ENCODE measurements at places on chromosomes 5 and 9.
A peak's percentile ranks its signal among the peaks of the same experiment; 100 is the strongest.

GRCh38 chr5:112492291-112492690, 73.2 kb upstream of the EPB41L4A start:
- no peaks in the 10 kb centered on the region for H3K36me3 ChIP-seq
- peak; percentile 35 for DNase-seq
- no peaks in the 10 kb centered on the region for H3K4me1 ChIP-seq

DNA sequence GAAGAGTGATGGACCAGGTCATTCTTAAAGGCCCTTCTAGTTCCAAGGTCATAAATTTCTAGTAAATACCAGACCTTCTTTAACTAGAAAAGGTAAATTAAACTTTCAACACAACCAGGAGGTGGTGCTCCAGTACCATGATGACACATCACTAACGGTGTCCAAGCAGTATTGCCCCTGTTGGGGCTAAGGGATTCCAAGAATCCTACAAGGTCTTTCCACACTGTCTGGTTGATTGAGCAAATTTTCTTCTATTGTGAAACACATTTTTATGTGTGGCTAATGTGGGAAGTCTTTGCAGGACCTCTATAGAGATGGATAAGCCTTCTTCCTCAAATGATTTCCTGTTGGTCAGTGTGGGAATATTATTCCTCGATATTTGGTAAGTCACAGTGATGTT, 459.6 kb upstream of the PAPPA start:
- peaks cover 5% of the 10 kb centered on the region for H3K4me1 ChIP-seq
- H3K4me3 ChIP-seq: no peak overlapping the region
- H3K27ac ChIP-seq: no peak overlapping the region
- H3K27me3 ChIP-seq: no peaks in the 10 kb centered on the region

GRCh38 chr9:19935422-19935821, 146.6 kb upstream of the SLC24A2 start:
- no peaks in the 10 kb centered on the region for H3K4me1 ChIP-seq
- DNase-seq: no peak
- H3K4me3 ChIP-seq: no peak overlapping the region
- H3K27ac ChIP-seq: no peak overlapping the region

DNA sequence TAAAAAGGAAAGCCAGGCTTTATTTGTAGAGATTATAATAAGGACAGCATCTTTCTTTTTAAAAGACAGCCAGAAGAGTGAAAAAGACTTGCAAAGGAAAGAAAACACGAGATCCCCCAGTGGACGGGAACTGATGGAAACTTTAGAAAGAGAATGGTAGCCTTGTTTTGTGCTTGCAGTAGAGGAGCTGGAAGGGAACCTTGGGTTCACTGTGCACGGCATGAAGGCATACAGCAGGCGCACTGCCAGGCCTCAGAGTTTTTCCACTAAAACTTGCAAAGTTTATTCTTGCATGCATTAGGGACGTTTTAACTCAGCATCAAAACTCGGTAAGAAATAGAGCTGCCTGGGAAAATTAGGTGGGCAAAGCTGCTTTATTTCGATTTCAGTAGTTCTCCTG, 248.6 kb downstream of the IRX1 start:
- no peak overlapping the region for H3K27ac ChIP-seq
- DNase-seq: no peak
- no peaks in the 10 kb centered on the region for H3K27me3 ChIP-seq
- H3K4me1 ChIP-seq: no peaks in the 10 kb centered on the region
- no peak overlapping the region for H3K4me3 ChIP-seq

DNA sequence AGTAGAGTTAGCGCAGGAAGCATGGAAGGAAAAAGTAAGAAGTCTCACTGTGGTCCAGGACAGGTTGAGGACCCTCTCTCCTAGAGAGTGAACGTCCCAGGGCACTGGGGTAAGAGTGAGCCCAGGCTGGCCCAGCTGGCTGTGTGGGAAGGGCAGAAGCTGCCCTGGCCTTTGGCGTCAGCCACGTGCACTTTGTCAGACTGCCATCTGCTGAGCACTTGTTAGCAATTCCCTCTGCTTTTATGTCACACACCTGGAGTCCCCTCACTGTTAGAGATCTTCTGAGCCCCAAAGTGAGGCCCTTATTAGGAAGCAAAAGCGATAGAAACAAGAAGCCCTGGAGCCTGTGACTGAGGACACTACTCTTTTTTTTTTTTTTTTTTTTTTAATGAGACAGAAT, 79.1 kb downstream of the UGCG start:
- no peak overlapping the region for H3K27ac ChIP-seq
- H3K4me3 ChIP-seq: no peak overlapping the region
- peak; percentile 78 for DNase-seq
- no peaks in the 10 kb centered on the region for H3K27me3 ChIP-seq

GRCh38 chr9:134222018-134222573, 57.7 kb upstream of the RNU6ATAC start:
- H3K27me3 ChIP-seq: no peaks in the 10 kb centered on the region
- H3K4me1 ChIP-seq: no peaks in the 10 kb centered on the region
- H3K27ac ChIP-seq: no peak overlapping the region
- no peaks in the 10 kb centered on the region for H3K36me3 ChIP-seq
- no peak overlapping the region for H3K4me3 ChIP-seq

GRCh38 chr9:121744002-121744686, 92.7 kb downstream of the DAB2IP start:
- DNase-seq: peak; percentile 85
- H3K27me3 ChIP-seq: no peaks in the 10 kb centered on the region
- H3K4me3 ChIP-seq: peak overlapping the region; percentile 10
- H3K4me1 ChIP-seq: peaks cover 10% of the 10 kb centered on the region

DNA sequence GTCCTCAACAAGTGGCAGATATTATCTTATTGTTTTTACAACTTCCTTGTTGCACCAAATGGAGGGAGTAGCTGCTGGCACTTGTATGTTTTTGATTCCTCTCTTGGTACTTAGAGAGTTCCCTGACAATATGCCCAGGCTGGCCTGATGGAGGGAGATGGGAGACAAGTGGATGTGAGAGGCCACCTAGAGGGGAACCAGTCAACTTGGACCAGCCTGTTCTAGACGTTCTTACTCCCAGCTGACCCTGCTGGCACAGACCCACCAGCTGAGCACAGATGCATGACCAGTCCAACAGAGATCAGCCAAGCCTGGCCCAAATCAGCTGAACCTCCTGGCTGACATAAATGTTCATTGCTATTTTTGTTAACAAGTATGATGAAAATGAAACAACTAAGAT, 60.9 kb upstream of the GDNF start:
- no peaks in the 10 kb centered on the region for H3K27me3 ChIP-seq
- no peak overlapping the region for H3K27ac ChIP-seq
- DNase-seq: no peak
- H3K4me3 ChIP-seq: no peak overlapping the region

- no peak overlapping the region for H3K4me3 ChIP-seq
- H3K27ac ChIP-seq: no peak overlapping the region
- DNase-seq: no peak
- H3K4me1 ChIP-seq: no peaks in the 10 kb centered on the region
Measured at GRCh38 chr9:95218773-95219172, 98.7 kb downstream of the FANCC start.

GRCh38 chr5:144230806-144231205, 60.1 kb downstream of the KCTD16 start:
- peak; percentile 42 for DNase-seq
- H3K4me1 ChIP-seq: peaks cover 33% of the 10 kb centered on the region
- no peak overlapping the region for H3K27ac ChIP-seq

- no peaks in the 10 kb centered on the region for H3K4me1 ChIP-seq
- H3K36me3 ChIP-seq: no peaks in the 10 kb centered on the region
- no peak overlapping the region for H3K4me3 ChIP-seq
- no peak overlapping the region for H3K27ac ChIP-seq
- H3K27me3 ChIP-seq: no peaks in the 10 kb centered on the region
Measured at GRCh38 chr9:70529377-70529776, 114.9 kb upstream of the KLF9 start.

DNA sequence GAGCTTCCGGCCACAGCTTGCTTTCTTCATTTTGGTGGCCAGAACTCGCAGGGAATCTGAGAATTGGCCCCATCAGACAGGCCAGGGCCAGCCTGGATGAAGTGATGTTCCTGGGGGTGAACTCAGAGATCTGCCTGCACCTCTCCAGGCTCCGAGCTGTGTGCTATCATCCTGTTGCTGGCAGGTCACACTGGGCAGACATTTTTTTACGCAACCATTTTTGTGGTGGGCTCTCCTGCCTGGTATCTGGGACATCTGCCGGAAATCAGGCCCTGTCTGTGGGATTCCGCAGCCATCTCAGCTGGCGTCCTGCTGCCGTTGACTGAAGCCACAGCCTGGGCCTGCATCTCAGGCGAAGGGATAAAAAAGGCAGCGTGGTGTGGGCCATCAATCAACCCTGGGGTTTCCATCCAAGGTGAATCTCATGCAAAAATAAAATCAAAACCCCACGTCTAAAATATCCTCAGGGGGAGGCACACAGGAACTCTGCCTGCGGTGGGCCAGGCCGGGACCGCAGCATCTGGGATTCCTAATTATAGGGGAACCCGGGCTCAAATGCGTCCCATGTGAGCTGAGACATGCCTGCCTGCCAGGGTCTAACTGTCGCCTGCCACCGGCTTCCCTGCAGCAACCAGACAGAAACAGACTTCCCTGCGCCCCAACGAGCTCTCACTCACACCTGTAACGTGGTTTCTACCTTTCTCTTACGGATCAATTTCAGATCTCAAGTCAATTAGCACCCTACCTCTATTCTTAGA, 174.3 kb downstream of the SYK start:
- DNase-seq: no peak
- no peaks in the 10 kb centered on the region for H3K4me1 ChIP-seq
- H3K27ac ChIP-seq: no peak overlapping the region
- no peaks in the 10 kb centered on the region for H3K27me3 ChIP-seq
- no peaks in the 10 kb centered on the region for H3K36me3 ChIP-seq

GRCh38 chr9:86684148-86684547, 263.2 kb downstream of the GAS1 start:
- peaks cover 7% of the 10 kb centered on the region for H3K4me1 ChIP-seq
- no peaks in the 10 kb centered on the region for H3K27me3 ChIP-seq
- no peaks in the 10 kb centered on the region for H3K36me3 ChIP-seq
- H3K27ac ChIP-seq: no peak overlapping the region
- no peak overlapping the region for H3K4me3 ChIP-seq
- DNase-seq: no peak

DNA sequence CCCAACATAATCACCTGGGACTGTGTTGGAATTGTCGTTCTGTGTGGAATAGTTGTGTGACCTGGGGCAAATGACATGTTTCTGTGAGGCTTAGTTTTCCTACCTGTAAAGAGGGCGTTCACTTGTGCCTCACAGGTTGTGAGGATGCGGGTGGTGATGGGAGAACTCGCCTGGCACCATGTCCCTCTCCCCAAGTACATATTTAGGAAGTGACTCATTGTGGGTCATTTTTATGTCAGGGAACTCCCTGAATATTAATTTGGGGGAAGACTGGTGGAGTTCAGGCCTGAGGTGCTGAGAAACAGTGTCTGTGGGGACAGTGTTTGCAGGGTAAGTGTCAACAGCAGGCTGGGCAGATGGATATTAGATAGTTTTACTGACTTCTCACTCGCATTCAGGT, 144.7 kb downstream of the KDM4C start:
- H3K4me1 ChIP-seq: peaks cover 6% of the 10 kb centered on the region
- no peaks in the 10 kb centered on the region for H3K27me3 ChIP-seq

DNA sequence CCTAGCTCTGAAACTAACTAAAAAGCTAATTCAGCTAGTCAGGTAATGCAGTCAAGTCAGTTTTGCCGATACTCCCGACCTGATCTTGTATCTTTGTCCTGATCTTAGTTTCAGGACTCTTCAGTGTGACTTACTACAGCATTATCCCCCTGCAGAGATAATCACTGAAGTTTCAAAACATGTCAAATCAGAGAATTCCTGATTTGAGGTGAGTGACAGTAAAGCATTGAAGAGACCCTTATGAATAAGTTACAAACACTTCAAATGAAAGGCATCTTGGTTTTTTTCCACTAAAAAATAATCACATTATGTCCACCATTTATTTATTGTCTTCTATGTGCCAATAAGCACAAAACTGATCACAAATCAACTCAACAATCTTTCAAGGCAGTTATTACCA, 47.6 kb downstream of the BAAT start:
- no peaks in the 10 kb centered on the region for H3K36me3 ChIP-seq
- no peaks in the 10 kb centered on the region for H3K4me1 ChIP-seq
- H3K4me3 ChIP-seq: no peak overlapping the region
- DNase-seq: no peak
- H3K27ac ChIP-seq: no peak overlapping the region

GRCh38 chr9:125258832-125259534, 2.6 kb upstream of the GAPVD1 start:
- no peaks in the 10 kb centered on the region for H3K36me3 ChIP-seq
- H3K27me3 ChIP-seq: no peaks in the 10 kb centered on the region
- peaks cover 8% of the 10 kb centered on the region for H3K4me1 ChIP-seq
- no peak for DNase-seq

GRCh38 chr5:135465391-135466122, 13.4 kb upstream of the TIFAB start:
- no peaks in the 10 kb centered on the region for H3K27me3 ChIP-seq
- H3K36me3 ChIP-seq: no peaks in the 10 kb centered on the region
- no peak overlapping the region for H3K4me3 ChIP-seq
- peak; percentile 32 for DNase-seq
- H3K4me1 ChIP-seq: no peaks in the 10 kb centered on the region

DNA sequence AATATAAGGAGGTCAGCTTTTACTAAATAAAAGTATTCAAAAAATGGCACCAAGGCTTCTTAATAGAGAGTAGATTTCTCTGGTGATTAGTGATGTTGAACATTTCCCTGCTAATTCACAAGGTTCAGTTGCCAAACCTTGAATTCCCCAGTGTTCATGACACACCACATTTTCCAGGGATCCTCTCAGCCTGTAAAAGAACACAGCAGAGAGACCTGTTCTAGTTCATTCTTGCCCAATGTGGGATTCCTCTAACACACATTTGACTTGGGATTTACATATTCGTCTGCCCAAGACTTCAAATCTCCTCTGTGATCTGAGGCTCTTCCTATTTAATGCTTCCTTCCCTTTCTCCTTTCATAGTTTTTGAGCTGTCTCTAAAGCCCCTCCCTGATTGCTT, 273.2 kb upstream of the CDH9 start:
- H3K4me3 ChIP-seq: no peak overlapping the region
- H3K27ac ChIP-seq: no peak overlapping the region
- no peaks in the 10 kb centered on the region for H3K36me3 ChIP-seq
- no peak for DNase-seq

- no peak overlapping the region for H3K4me3 ChIP-seq
- no peaks in the 10 kb centered on the region for H3K4me1 ChIP-seq
- no peaks in the 10 kb centered on the region for H3K27me3 ChIP-seq
- no peak for DNase-seq
- no peak overlapping the region for H3K27ac ChIP-seq
- H3K36me3 ChIP-seq: no peaks in the 10 kb centered on the region
Measured at GRCh38 chr5:169920474-169920873, 59.8 kb downstream of the INSYN2B start.

DNA sequence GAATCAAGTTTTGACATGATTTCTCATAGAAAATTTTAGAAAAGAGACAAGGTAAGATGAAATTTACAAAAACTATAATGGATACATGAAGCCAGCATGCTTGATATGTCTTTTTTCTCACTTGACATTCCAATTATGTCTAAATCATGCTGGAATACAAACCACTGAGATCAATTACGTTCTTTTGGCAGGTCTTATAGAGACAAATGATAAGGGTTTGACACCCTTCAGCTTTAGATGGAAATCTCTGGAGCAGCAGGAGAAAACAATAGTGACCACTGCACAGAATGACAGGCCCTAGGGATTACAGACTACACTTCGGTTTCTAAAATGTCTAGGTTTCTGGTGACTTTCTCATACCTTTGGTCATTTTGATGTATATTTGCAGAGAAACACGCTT, 342.9 kb downstream of the TRPM3 start:
- no peaks in the 10 kb centered on the region for H3K4me1 ChIP-seq
- no peak overlapping the region for H3K27ac ChIP-seq
- no peak overlapping the region for H3K4me3 ChIP-seq
- no peak for DNase-seq

GRCh38 chr5:130279386-130279785, 375.1 kb downstream of the CHSY3 start:
- H3K27me3 ChIP-seq: no peaks in the 10 kb centered on the region
- H3K36me3 ChIP-seq: no peaks in the 10 kb centered on the region
- H3K4me3 ChIP-seq: no peak overlapping the region

Measured in pancreas (tissue), 10 donors.